Gastroesophageal sphincter (tissue), 4 donors: ENCODE measurements at places on chromosomes 1 and 21. TPM values are rescaled to one million over a fixed set of nuclear protein-coding genes. Genes with fewer than 3 reads are reported as not detected.

- peak; percentile 48 for ATAC-seq
Measured at GRCh38 chr1:41751804-41752513, 166.8 kb downstream of the HIVEP3 start.

SPSB1 gene
- 94.9 TPM for total RNA-seq

RCAN3 gene
- 9.0 TPM for total RNA-seq

RPL5 gene
- 2,433 TPM for total RNA-seq
